ENCODE measurements at places on chromosomes 2 and 18. TPM values are rescaled to one million over a fixed set of nuclear protein-coding genes. Genes with fewer than 3 reads are reported as not detected.

Gene SPP2
- total RNA-seq, result not detected

DNA sequence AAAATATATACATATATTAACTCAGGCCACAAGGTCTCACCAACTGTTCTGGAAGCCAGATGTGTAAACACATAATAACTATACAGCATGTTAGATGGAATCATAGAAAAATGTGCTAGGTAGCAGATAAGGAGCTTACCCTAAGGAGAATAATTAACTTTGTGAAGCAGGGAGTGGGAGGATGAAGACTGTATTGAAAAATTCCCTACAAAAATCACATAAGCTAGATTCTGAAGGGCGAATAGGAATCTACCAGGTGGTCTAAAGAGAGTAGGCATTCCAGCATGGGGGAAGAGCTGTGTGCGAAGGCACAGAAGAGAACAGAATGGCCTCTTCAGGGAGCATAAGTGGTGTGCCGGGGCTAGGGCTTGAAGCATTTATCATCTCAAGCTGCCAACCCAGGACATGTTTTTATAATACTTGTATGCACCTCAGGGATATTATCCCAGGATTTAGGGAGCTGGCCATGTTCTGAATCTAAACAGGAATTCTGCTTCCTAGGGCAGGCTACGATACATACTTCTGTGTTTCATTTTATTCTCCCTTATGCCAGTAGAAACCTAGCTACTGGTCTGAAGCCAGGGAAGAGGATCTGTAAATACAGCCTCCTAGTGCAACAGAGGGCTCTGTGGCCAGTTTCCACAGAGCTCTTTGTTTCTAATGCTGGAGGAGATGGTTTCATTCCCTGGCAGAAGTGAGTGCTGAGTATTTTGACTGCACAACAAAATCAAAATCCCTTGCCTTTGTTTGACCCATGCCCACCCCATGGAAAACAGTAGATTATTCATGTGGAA is 56.7 kb downstream of the NEMP2 start:
- peak; percentile 59 for DNase-seq

Gene TMEM17
- 1.3 TPM for total RNA-seq

Gene SP140
- total RNA-seq, result 0.32 TPM

Gene POTEI
- not detected for total RNA-seq

Gene MEP1B
- total RNA-seq, result not detected

Gene GORASP2
- total RNA-seq, result 57.1 TPM

Gene ORMDL1
- 21.9 TPM for total RNA-seq

- DNase-seq, result no peak
Measured at GRCh38 chr2:128450211-128451024, 131.8 kb upstream of the HS6ST1 start.

DNA sequence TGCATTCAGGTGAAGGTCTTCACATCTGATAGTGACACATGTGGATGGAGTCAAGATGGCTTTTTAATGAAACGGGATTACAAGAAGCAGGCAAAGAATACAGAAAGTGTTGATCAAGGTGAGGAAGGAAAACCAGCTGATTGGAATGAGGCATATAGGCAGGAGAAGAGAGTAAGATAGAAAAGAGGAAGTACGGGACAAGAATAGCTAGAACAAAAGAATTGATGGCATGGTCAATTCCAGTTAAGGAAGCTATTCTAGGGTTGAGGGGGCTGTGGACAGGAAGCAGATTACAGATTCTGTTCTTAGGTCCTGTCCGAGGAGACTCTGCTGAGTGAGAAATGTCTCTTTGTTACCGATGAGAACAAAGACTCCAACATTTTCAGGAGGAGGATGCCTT is 13.2 kb upstream of the NCK2 start:
- no peak for DNase-seq

- DNase-seq, result no peak
Measured at GRCh38 chr18:55988537-55988936, 400.5 kb upstream of the TCF4 start.

- DNase-seq, result no peak
Measured at GRCh38 chr18:70489986-70490933, 201.4 kb downstream of the SOCS6 start.

GRCh38 chr18:56541340-56541739 is 97.1 kb downstream of the TXNL1 start:
- DNase-seq, result no peak

DNA sequence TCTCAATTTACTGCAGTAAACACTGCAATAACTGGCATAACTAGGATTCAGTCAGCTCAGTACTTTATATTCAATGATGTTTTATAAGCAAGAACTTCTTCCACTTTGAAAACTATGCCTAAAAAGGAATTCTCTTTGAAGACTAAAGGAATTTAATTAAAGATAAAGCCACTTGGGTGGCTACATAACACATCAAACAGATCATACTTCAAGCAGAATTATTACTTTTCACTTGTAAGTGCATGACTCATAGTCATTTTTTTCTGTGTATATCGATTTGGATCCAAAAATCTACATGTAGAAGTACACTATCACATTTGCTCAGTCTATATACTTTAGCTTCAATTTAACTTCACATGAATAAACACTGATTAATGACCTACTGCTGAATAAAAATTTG is 4.0 kb downstream of the KANSL1L start:
- no peak for DNase-seq
